BJ (cell line): ENCODE measurements at places on chromosomes 6 and 20.

DNA sequence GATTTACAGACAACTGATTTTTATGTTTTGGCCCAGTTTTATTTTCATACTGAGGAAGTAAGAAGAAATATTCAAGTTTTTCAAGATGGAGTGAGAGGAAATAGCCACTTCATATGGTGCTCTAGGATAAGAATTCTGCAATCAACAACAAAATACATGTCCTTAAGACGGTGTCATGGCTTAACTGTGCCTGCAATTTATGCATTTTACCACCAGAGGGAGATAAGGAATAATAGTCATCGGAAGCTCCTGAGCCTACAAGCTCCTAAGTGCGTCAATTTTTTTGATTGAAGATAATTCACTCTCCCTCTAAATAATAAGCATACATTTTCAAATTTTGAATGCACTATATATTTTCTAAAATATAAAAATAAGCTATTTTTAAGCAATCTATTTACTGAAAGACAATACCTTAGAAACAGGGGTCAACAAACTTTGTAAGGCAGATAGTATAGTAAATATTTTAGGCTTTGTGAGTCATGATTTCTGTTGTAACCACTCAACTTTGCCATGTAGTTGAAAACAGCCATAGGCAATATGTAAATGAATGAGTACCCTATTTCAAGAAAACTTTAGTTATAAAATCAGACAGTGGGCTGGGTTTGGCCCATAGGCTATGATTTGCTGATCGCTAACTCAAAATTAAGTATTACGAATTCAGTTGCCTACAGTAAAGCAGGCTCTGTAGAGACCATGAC lies 230.9 kb upstream of the DTNBP1 start:
- DNase-seq, result no peak

GRCh38 chr6:135546206-135546605 lies 48.7 kb upstream of the AHI1 start:
- no peak for DNase-seq

DNA sequence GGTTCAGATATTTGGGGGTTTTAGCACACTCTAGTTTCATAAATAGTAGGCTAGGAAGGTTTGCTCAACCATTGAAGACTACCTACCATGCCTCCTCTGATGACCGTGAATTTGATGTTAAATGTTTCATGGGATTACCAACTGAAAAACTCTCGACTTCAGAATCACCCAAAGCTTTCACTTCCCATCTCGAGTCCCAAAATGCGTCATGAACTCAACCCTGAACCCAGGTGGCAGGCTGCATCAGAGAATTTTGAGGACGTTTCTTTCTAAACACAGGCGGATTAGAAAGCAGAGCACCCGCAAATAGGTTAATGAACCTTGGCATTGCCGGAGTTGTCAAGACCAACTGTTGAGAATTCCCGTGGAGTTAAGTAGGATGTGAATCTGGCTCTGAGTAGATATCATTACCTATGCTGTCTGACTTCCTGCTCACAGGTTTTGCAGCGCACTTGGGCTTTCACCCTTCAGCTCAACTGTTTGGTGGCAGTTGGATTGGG lies 98.4 kb upstream of the ADTRP start:
- DNase-seq, result no peak

- DNase-seq, result no peak
Measured at GRCh38 chr20:44731657-44732056, 14.0 kb upstream of the KCNK15 start.

GRCh38 chr6:11492464-11493290 lies 44.9 kb upstream of the TMEM170B start:
- peak; percentile 55 for DNase-seq

DNA sequence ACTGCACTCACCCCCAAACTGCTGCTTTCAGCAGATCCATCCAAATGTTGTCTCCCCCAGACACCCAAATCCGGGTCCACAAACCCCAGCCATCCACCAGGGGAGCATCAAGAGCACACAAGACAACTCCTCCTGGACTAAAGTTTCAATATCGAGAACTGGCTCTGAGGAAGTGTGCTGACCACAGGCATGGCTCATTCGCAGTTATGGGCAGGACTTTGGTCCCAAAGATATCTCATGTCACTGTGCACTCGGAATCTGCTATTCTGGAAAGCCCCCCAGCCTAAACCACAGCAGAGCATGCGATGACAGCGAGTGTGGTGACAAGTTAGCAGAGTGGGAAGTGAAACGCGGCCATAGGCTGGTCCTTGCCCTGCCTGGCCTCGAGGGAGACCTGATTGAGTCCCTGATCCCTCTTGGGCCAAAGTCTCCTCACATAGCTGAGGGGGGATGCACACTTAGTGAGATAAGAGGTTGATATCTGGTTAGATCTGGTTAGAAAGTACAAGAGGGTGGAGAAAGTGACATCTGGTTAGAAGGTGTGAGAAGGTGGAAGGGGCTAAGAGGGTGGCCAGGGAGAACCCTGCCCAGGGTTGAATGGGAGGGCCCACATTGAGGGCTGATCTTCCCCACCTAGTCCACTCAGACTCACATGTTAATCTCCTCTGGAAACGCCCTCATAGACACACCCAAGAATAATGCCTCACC lies 149.7 kb downstream of the MRPL14 start:
- DNase-seq, result no peak

- DNase-seq, result no peak
Measured at GRCh38 chr6:13328875-13329183, 492 bp upstream of the TBC1D7 start.

DNA sequence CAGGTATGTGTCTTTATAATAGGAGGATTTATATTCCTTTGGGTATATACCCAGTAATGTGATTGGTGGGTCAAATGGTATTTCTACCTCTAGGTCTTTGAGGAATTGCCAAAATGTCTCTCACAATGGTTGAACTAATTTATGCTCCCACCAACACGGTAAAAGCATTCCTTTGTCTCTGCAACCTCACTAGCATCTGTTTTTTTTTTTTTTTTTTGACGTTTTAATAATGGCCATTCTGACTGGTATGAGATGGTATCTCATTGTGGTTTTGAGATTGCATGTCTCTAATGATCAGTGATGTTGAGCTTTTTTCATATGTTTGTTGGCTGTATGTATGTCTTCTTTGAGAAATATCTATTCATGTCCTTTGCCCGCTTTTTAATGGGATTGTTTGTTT lies 144.9 kb upstream of the RGS17 start:
- DNase-seq, result no peak

- no peak for DNase-seq
Measured at GRCh38 chr20:20755231-20755630, 42.8 kb upstream of the RALGAPA2 start.

- DNase-seq, result no peak
Measured at GRCh38 chr20:33309631-33310030, 26.6 kb downstream of the BPIFB1 start.

GRCh38 chr6:130744576-130745366 lies 82.4 kb upstream of the SMLR1 start:
- DNase-seq, result no peak

DNA sequence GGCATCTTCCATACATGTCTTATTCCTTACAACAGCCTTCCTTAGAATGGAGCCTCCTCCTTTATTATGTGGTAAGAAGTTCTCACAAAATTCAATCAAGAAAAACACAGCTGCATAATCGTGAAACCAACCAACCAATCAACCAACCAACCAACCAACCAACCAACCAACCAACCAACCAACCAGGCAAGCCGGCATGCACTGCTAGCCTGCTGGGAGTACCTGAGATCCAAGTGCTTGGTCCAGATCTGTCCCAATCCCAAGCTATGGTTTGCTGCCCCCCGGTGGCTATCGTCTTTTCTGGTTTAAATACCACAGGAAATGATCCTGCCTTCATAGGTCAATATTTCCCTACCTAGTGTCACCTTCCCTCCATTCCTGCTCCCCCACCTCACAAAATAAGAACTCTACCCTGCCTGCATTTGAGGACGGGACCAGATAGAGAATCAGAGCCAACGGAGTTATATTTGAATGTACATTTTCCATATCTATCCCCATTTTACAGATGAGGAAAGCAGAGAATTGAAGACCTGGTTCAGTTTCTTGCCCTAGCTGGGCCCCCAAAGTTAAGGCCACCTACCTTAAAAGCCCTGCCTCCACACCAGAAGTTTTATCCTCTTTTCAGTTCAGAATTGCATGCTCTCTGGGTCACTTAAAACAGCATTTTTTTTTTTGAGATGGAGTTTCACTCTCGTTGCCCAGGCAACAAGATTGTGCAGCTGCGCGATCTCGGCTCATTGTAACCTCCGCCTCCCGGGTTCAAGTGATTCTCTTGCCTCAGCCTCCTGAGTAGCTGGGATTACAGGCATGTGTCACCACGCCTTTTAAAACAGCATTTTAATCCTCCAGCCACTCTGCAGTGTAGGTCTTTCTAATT lies 27.1 kb downstream of the RAB44 start:
- no peak for DNase-seq

- peak; percentile 40 for DNase-seq
Measured at GRCh38 chr20:21436205-21436604, 38.9 kb upstream of the NKX2-4 start.

DNA sequence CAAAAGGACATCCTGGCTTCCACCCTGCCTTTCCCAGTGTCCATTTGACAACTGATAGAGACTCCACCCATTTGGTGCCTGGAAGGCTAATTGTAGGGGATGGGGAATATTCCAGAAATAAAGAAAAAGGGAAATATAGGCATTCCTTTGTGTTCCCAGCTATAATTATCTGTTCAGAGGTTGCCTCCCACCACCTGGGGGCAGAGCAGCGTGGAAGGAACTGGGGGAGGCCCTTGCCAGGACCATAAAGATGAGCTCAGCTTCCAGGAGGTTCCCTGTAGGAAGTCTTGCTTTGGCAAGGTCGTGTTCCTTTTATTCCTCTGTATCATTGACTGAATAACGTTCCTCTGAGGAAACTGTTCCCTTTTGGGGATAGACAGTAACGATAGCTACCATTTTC lies 214.7 kb downstream of the TFAP2C start:
- no peak for DNase-seq

GRCh38 chr6:152976749-152977148 lies 6.1 kb downstream of the FBXO5 start:
- DNase-seq, result no peak

DNA sequence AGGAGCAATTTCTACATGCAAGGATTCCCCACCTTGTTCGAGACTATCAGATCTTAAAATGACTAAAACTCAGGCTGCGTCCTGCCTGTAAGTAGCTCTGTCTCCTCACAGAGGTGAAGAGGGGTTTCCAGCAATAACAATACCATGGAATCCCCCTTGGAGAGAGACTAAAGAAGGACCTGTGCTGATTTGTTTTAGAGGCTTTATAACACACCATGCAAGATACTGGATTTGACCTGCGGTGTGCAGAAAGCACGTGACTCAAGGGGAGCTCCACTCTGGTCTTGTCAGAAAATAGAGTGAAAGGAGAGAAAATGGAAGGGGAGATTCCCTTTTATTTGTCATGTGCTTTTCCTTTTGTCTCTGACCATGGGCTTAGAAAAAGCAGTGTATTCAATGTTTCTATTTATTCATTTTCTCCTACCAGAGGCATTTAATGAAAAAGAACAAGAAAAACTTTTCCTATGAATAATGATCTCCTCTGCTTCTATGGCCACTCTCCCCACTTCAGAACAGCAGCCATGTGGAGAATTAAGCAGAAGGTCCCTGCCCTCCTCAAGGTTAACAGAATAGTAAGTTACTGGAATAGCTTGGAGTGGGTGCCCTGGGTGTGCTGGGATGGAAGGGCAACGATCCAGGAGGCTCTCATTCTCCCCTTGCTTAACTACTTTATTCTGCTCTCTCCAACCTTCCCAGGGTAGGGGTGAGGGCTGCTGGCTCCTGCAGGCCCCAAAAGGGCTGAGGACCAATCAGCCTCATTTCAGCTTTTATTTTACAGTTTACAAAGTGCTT lies 19.2 kb upstream of the MRPS10 start:
- no peak for DNase-seq

GRCh38 chr6:9208966-9209365 lies 773.6 kb upstream of the SLC35B3 start:
- DNase-seq, result no peak

DNA sequence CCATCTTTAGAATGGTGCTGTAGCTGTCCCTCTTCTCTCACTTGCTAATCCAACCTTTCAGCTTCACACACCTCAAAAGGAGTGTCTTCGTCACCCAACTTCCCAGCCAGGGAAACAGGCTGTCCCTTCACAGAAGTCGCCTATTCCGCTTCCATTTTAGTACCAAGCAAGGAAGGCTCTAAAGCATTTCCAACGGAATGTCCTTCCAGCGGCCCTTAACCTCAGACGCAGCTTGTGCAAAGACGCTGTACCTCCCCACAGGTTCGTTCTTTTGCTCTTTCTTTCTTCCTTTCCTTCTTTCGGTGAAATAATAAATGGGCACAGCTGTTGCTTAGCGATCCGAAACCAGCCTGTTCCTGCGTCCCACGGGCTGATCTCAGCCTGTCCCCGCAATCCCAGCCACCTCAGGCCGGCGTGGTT lies 1.5 kb downstream of the PTPRT start:
- no peak for DNase-seq

GRCh38 chr20:16098890-16099639 lies 474.2 kb downstream of the KIF16B start:
- no peak for DNase-seq

DNA sequence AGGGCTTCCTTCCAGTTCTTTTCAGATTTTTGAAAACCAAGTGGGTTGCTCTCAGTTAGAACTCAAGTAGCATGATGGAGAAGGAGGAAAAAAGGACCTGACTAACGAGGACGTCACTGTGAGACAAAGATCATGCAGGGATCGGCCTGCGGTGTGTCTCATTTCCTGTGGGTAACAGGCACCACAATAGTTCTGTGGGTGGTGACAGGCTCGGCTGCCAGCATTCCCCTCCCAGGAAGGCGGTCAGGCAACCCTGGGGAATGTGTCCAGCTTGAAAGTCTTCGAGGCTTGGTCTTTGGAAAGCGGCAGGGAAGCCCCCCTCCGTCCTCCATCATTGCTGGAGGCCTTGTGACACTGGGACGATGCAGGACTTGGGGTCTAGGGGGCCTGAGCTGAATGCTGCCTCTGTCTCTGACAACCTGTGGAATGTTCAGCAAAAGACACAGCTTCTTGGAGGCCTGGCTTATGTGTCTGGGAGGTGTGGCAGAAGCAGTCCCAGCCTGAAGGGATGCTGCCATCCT lies 121.0 kb downstream of the BCAS1 start:
- DNase-seq, result peak; percentile 60
